ENCODE measurements at places on chromosomes 2 and 18.

DNA sequence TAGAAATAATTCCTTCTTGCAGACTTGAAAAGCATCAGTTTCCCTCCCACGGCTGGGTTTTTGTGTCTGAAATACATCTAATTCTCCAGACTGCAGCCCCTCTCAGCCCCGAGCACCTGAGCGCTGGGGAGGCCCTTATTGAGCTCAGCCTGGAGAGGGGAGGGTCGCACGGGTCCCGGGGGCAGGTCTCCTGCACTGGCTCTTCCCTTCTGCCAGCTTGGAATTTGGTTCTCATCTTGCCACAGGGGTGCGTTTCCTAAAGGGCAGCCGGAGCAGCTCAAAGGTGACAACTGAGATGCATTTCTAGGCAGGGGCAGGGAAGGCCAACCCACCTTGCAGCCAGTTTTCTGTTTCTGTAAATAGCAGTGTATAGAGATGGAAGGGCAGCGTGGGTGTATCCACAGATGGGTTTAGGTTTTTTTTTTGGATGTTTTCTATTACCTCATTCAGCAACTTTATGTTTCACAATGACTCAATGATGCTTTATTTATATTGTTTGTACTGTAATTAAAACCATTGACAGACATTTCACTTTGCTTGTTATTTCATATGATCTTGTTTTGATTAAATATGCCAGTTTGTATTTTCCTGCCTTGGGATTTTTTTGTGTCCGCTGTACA is 37.0 kb downstream of the GBX2 start:
- no peak for DNase-seq

- DNase-seq, result no peak
Observed at GRCh38 chr18:21057112-21057511, 54.5 kb downstream of the ROCK1 start.

- no peak for DNase-seq
Observed at GRCh38 chr2:109280804-109281203, 151.8 kb downstream of the SH3RF3 start.

DNA sequence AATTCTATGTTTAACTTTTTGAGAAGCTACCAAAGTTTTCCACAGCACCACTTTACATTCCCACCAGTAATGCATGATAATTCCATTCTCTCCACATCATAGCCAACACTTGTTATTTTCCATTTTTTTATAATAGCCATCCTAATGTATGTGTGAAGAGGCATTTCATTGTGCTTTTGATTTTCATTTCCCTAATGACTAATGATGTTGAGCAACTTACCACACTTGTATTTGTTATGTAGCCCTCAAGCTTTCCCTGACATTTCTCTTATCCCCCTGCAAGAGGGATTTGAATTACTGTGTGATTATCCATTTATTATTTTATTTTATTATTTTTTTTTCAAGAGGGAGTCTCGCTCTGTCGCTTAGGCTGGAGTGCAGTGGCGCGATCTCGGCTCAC is 23.6 kb upstream of the SOS1 start:
- DNase-seq, result no peak

- DNase-seq, result peak; percentile 60
Observed at GRCh38 chr2:161414042-161415033, 1.8 kb upstream of the TBR1 start.

GRCh38 chr18:77522051-77522675 is 272.5 kb downstream of the GALR1 start:
- no peak for DNase-seq

GRCh38 chr18:2924920-2925319 is 78.1 kb downstream of the EMILIN2 start:
- DNase-seq, result no peak

DNA sequence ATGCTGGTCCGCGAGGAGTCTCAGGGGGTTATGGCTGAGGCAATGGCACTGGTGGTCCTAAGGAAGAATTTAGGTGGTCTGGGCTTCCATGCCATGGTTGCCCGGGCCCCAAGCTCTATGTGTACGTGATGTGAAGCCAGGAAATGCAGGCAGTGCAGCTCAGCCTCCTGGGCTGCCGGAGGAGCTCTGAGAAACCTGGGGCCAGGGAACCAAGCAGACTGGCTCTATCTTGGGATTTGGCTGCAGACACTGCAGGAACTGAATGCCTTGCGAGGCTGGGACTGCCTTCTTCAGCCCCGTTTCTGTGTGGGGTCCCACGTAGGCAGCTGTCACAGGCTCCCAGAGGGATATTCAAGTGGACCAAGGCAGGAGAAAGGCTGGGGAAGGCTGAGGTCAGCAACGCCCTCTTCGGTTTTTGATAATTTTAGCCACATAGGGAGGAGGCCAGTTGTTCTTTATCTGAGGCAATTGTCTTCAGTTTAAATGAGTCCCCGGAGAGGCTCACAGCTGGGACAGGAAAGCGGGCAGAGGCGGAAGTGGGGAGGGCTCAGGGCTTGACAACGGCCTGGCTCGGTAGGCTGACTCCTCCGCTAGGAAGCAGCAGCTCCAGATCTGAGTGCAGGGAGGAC is 77.7 kb downstream of the RHOB start:
- DNase-seq, result peak; percentile 46

DNA sequence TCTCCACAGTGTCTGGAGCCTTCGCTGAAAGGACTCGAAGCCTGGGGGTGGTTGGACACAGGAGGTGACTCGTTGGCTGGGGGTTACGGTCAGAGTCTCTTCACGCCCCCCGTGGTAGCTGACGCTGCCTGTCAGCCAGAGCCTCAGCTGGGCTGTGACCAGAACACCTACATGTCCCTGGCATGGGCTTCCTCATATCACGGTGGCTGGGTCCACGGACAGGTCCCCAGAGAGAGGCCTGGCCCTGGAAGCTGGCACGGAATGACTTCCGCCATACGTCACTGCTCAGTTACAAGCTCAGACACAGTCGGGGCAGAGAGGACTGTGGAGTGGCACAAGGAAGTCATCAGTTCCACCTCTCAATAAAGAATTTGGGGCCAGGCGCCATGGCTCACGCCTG is 28.5 kb downstream of the ITGB1BP1 start:
- no peak for DNase-seq

DNA sequence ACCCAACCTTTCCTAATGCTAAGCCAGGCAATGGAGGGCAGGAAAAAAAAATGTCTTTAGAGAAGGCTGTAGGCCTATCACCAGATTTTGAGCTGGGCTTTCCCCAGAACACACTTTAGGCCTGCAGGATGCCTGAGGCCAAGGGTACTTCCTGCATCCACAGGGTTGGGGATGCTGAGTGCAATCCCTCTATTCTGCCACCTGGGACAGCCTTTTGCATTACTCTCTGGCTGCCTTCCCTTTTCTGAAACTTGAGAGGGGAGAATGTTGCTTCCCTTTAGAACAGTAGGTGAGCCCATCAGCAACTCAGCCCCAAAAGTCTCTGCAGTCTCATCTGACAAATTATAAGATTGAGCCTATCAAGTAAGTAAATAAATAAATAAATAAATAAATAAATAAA is 195.2 kb downstream of the SLC8A1 start:
- peak; percentile 39 for DNase-seq

DNA sequence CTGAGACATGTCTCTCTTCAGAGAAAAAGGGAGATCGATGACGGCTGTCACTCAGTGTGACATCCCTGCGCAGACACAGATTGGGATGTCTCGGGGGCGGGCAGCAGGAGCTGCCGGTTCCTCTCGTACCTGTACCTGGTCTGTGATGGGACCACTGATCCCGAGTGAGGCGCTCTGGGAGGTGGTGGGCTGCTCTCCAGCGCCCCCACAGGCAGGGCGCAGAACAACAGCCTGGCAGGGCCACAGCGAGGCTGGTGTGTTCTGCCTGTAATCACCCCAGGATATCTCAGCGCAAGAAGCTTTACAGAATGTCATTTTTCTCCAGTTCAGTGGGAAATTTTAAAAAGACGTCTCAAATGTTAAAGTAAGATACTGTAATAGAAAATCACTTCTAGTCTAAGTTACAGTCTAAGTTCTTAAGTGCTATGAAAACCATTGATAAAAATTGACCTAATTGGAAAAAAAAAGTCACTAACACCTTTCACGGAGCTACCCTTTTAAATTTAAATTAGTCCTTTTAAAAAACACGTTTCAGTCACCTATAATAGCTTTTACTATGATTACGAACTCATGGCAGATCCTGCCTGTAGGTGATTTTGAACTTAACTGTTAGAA is 189.8 kb downstream of the SNTG2 start:
- DNase-seq, result peak; percentile 52

DNA sequence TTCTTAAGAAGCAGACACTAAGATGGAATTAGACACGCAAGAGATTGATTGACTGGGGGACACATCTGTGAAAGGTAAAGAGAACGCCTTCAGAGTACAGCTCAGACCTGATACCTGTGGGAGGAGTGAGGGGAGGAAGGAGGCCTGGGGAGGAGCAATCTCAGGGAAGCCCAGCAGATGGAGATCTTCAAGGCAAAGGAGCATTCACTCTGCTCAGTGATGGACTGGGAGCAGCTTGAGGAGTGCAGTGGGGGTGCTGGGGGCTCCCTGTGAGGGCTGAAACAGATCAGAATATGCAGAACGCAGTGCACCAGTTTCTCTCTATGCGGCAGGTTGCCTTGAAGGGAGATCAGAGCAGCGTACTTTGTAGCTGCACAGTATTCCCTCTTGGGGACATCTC is 103.7 kb upstream of the ATP8B1 start:
- DNase-seq, result no peak

DNA sequence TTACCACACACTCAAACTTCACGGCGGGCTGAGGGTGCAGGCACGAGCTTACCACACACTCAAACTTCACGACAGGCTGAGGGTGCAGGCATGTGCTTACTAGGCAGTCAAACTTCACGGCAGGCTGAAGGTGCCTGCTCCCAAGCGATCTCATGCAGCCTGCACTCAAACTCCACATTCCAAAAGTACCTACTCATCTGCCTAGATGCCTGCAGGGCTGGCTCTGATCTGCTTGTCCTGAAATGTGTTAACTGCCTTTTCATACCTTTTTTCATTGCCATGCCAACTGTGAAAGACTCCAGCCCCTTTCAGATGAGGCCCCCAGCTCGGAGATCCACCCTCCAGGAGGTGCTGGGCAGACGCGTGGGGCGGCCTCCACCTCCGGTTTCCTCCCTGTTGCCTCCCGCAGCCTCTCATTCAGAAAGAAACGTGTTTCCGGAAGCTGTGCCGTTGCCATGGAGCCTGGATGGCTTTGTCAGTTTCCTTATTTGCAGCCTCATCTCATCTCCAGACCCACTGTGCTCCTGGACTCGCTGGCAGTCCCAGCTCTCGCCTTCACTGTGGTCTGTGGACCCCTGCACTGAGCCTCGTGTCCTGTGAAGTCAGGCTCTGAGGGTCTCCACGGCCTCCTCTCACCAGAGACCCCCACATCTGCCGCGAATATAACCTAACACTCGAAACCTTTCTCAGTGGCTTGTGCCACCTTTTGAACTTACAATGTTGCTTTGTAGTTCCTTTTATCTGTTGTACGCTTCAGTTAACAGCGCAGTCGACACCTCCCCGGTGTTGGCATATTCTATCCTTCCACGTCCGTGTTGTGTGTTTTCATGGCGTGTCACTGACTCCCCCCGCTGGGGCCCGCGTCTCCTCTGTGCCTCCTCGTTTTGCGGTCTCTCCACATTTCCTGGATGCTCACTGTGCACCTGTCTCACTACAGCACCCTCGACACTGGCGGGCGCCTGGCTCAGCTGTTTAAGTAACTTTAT is 106.1 kb upstream of the ALKAL2 start:
- DNase-seq, result peak; percentile 54

GRCh38 chr18:23650968-23651927 is 11.5 kb downstream of the ANKRD29 start:
- DNase-seq, result no peak

- DNase-seq, result no peak
Observed at GRCh38 chr2:198411936-198412335, 607.5 kb downstream of the PLCL1 start.

GRCh38 chr2:207933396-207934065 is 91.8 kb downstream of the PLEKHM3 start:
- DNase-seq, result no peak

GRCh38 chr2:208978946-208979345 is 444.9 kb upstream of the MAP2 start:
- no peak for DNase-seq

DNA sequence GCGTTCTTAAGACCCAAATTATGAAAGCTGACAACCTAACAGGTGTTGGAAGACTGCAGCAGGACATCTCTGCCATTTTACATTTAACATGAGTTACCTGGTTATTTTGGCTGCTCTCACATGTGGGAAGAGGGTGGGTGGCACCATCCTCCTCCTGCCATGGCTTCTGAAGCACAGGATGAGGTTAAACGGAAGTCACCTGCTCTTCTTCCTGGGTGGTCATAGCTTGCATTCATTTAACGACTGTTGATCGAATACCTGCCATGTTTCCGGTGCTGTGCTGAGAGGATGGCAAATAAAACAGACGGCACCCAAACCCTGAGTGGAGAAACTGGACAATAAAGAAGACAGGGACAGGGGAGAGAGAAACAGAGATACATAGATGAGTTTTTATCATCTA is 118.0 kb downstream of the RHBDD1 start:
- no peak for DNase-seq

DNA sequence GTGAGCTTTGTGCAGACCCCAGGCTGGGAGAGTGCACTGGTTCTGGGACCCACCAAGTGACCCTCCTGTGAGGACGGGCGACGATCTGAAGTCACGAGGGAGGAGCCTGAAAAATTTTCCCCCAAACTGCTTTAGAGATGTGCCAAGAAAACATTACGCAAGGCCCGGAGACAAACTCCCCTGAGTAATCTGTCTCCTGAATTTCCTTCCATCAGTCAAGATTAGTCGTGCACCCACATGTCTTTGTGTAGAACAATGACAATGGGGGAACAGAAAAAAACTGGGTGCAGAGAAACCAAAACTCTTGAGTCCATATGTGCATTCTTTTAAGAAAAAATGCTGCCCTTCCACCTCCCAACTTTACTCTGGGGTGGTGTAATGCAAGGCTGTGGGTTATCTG is 12.6 kb upstream of the NCK2 start:
- no peak for DNase-seq

DNA sequence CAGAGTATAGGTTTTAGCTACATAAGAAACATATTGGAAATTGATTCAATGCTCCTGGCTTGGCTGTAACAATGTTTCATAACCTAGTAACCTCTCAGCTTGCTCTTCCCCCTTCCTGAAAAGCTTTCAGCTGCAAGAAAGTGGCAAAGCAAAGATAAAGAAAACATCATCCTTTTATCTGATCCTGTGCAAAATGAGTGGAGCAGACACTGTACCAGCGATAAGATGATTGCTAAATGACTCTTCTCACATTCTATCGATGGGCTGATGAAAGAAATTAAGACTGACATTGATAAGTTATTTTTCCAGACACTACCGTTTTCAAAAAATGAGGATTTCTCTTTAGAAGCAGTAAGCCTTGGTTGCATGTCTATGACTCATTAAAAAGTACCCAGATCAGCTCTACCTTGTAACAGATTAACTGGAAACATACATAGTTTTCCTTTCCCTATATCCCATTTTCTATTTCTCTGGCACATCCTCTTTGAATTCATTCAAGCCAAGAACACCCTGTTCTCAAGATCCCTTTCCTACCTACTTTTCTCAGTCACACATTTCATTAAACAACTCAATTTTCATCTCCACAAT is 87.1 kb upstream of the LYPD1 start:
- no peak for DNase-seq

GRCh38 chr2:217928324-217929181 is 74.2 kb downstream of the TNS1 start:
- no peak for DNase-seq

GRCh38 chr2:96412307-96413258 is 77.0 kb downstream of the NCAPH start:
- DNase-seq, result no peak
